T-helper 2 cell treated with Interferon-gamma antibody and Interleukin-4, amounts not matched to agents 5 μg/mL and 100 μg/mL, for 36 hours (primary cell): ENCODE measurements at places on chromosomes 6 and 20.
A peak's percentile ranks its signal among the peaks of the same experiment; 100 is the strongest.

- H3K4me1 ChIP-seq, result no peaks in the 10 kb centered on the region
- peaks cover 14% of the 10 kb centered on the region for H3K27me3 ChIP-seq
- no peaks in the 10 kb centered on the region for H3K36me3 ChIP-seq
- peak; percentile 31 for DNase-seq
- no peak overlapping the region for H3K27ac ChIP-seq
These were observed 50.4 kb downstream of the SMPDL3A start for GRCh38 chr6:122839472-122839871.

DNA sequence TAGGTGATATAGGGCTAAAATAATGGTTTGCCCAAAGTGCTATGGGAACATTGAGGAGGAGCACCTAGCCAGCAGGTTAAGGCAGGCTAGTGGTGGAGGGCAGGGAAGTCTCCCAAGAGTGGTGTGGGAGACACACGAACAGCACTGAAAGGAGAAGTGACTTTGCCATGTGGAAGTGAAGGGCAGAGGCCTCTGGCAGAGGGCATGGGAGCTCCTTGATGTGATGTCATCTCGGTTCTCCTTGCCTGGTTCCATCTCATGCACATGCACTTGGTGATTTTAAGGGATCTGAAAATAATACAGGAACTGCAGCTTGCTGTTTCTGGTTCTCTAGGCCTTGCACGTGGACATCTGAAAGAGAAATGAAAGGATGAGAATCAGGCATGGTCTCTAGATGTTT is 4.7 kb upstream of the MAP3K4 start:
- H3K27ac ChIP-seq, result no peak overlapping the region
- H3K4me3 ChIP-seq, result no peak overlapping the region
- H3K4me1 ChIP-seq, result peaks cover 4% of the 10 kb centered on the region
- no peak for DNase-seq
- H3K27me3 ChIP-seq, result peaks cover 29% of the 10 kb centered on the region

- no peak for DNase-seq
- H3K36me3 ChIP-seq, result peaks cover 70% of the 10 kb centered on the region
- no peaks in the 10 kb centered on the region for H3K27me3 ChIP-seq
- H3K4me1 ChIP-seq, result peaks cover 77% of the 10 kb centered on the region
- peak overlapping the region; percentile 98 for H3K27ac ChIP-seq
- peak overlapping the region; percentile 88 for H3K4me3 ChIP-seq
These were observed 20.8 kb downstream of the PLCG1 start for GRCh38 chr20:41158082-41158625.

DNA sequence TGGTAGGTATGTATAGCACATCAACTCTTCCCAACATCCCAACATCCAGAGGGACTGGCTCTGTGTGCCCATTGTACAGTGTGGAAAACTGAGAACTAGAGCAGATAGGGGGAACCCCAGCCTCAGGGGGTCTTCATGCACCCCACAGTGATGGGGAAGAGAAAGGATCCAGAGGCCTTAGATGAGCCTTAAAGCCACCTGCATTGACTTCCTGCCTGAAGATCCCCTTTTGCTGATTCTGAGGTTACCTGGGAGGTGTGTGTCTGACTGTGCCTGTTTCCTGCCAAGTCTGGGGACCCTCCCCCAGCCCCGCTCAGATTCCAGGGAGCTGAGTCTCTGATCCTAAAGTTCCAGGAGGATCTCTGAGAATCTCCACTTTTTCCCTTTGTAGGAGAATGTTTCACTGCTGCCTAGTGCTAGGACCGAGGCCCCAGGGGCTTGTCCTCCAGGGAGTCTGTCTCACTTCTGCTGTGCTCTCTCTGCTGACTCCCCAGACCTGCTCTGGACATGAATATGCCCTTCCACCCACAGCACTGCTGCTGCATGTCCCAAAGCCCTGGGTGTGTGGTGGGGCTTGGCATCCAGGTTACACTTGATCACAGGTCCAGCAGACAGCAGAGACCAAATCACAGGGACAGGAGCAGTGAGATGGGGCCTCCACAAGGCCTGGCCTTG is 12.8 kb upstream of the PGC start:
- DNase-seq, result no peak
- H3K4me3 ChIP-seq, result no peak overlapping the region
- no peaks in the 10 kb centered on the region for H3K36me3 ChIP-seq
- H3K27me3 ChIP-seq, result peaks cover 4% of the 10 kb centered on the region

DNA sequence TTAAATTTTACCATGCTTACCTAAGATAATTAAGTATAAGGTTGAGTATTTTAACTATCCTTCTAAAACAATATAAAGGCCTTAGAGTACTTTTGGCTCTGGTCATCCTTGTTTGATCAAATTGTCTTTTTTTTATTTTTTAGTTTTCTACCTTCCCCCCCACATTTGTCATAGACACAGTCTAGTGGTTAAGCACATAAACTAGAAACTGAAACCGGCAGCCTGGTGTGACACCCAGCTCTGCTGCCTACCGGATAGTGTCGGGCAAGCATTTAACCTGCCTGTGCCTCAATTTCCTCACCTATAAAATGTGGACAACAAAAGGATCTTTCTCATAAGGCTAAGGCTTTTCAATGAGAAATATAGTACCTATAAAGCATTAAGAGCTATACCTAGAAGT is 21.6 kb upstream of the TULP4 start:
- peak overlapping the region; percentile 92 for H3K4me3 ChIP-seq
- H3K27me3 ChIP-seq, result no peaks in the 10 kb centered on the region
- H3K4me1 ChIP-seq, result peaks cover 46% of the 10 kb centered on the region
- peak; percentile 48 for DNase-seq
- peaks cover 16% of the 10 kb centered on the region for H3K36me3 ChIP-seq

- no peaks in the 10 kb centered on the region for H3K27me3 ChIP-seq
- H3K4me3 ChIP-seq, result no peak overlapping the region
- no peaks in the 10 kb centered on the region for H3K4me1 ChIP-seq
- no peaks in the 10 kb centered on the region for H3K36me3 ChIP-seq
These were observed 173.2 kb upstream of the BMP5 start for GRCh38 chr6:56048601-56049000.

DNA sequence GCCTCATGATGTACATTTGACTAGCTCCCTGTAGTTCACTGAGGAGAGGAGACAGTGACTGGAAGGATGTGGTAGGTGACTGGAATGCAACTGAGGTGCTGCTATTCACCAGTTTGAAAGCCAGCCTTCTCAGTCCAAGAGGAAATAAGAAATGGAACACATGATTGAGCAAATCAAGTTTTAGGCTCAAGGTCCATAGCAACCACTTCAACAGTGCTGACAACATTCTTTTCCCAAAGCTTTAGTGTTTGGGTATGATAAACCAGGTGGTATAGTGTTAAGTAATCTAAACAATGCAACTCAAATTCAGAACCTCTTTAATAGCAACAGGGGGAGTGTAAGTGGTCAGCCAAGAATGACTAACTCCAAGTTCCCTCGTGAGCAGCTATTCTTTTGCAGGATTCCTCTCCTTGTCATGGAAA is 9.2 kb downstream of the ZHX3 start:
- H3K27me3 ChIP-seq, result no peaks in the 10 kb centered on the region
- H3K4me3 ChIP-seq, result no peak overlapping the region
- H3K27ac ChIP-seq, result no peak overlapping the region
- DNase-seq, result no peak
- H3K4me1 ChIP-seq, result no peaks in the 10 kb centered on the region
- H3K36me3 ChIP-seq, result peaks cover 2% of the 10 kb centered on the region

DNA sequence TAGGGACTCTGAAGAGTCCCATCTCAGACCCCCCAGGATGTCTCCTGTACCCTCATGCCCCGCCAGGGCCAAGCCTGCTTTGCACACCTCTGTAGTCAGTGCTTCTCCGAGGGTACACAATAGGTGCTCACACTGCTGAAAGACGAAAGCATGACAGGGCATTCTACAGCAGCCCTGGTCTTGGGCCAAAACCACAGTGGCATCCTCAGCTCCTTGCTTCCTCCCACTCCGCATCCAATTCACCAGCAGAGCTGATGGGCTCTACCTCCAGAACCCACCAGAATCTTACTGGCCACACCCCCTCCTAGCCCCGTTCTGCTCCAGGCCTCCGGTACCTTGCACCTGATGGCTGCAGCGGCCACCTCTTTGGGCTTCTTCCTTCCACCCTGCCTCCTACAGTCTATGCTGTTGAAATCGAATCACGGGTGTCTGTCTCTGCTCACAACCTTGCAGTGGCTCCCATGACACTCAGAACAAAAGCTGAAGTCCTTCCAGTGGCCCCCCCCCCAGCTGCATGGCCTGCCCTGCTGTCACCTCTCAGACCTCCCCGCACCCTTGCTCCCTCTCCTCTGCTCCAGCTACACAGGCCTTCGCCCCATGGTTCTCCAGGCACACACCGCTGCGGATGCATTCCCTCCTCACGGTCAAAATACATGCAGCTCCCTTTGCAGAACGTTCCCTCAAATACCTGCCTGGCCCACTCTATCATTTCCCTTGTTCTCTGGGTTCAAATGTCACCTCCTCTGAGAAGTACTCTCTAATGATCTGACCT is 1.2 kb downstream of the ANGPT4 start:
- no peaks in the 10 kb centered on the region for H3K36me3 ChIP-seq
- no peak overlapping the region for H3K4me3 ChIP-seq
- H3K27me3 ChIP-seq, result no peaks in the 10 kb centered on the region
- no peaks in the 10 kb centered on the region for H3K4me1 ChIP-seq

GRCh38 chr6:97246842-97247241 is 36.2 kb downstream of the MMS22L start:
- no peaks in the 10 kb centered on the region for H3K27me3 ChIP-seq
- no peaks in the 10 kb centered on the region for H3K4me1 ChIP-seq
- H3K4me3 ChIP-seq, result no peak overlapping the region
- peaks cover 44% of the 10 kb centered on the region for H3K36me3 ChIP-seq
- no peak overlapping the region for H3K27ac ChIP-seq
- no peak for DNase-seq
